Left renal pelvis (tissue), 4 donors: ENCODE measurements at places on chromosomes 3 and 15. TPM values are rescaled to one million over a fixed set of nuclear protein-coding genes. Genes with fewer than 3 reads are reported as not detected.

The TRH gene
- polyA plus RNA-seq, result 0.43 TPM

The NR2E3 gene
- polyA plus RNA-seq, result 0.94 TPM

GRCh38 chr3:69723389-69723788 is 15.9 kb upstream of the MITF start:
- no peak for DNase-seq

- DNase-seq, result no peak
These were observed 97.2 kb downstream of the CLDN1 start for GRCh38 chr3:190224863-190225692.

DNA sequence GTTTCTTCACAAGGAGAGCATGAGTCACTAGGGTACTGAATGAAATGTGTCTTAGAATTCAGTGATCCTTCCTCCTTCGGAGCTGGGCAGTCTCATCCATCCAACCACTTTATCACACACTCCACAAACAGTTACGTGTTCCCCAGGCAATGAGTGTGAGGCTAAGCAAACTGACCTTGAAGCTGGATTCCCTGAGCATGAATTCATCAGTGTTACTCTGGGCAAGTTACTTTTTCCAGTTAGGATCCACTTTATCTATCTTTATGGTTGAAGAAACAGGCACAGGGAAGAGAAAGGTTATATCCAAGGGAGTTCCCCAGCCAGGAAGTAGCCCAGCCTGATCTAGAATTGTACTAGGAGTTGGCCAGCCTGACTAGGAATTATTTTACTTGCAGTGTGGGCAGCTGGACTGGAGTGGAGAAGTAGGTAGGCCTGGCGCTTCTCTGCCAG is 17.1 kb upstream of the GCNT3 start:
- DNase-seq, result no peak

- no peak for DNase-seq
These were observed 271.7 kb upstream of the GBE1 start for GRCh38 chr3:82033186-82033585.

GRCh38 chr3:150237490-150237889 is 170.6 kb upstream of the TSC22D2 start:
- DNase-seq, result no peak
